ENCODE measurements at places on chromosomes 5 and 9.

DNA sequence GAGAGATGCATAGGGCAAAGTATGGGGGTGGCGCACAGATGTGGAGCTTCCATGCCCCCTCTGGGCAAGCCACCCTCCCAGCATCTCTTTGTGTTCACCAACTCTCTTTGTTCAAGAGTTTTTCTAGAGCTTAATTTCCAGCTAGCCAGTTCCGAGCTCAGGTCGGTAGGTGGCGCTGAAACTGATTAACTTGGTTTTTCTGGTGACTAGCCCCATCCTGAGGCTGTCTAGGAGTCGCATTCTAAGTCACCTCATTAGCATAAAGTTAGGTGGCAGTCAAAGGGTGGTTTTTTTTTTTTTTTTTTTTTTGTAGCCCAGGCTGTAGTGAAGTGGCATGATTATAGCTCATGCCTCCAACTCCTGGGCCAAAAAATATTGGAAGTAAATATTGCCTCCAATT is 476.4 kb downstream of the KDM4C start:
- no peak for DNase-seq

DNA sequence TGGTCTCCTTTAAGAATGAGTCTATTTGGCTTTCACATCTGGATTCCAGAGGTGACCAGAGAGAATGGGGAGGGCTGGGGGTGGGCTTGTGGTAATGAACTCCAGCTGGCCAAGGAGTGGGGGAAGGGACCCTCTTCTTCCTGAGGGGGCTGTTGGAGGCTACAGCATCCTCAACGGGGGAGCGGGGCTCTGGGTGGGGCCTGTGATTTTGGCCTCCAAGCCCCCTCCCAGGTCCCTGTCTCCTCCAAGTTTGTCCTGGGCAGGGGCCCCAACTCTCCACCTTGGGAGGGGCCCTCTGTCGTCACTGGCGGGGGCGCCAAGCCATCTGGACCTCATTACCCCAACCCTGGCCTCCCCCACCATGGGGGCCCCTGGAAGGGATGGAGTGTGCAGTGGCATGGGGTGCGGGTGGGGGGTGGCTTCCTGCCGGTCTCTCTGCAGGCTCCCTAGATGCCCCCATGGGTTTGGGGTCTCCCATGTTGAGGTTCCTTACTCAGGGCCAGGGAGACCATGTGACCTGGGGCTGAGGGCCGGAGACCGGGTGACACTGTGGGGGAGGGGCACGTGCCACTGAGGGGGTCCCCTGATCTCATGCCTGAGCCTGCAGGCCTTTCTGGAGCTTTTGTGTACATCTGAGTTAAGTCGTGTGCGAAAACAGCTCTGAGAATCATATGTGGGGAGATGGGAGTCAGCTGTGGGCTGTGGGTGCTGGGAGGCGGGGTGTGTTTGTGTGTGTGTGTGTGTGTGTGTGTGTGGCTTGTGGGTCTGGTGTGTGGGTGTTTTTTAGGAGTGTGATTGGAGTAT is 32.4 kb downstream of the GOLGA2 start:
- no peak for DNase-seq

GRCh38 chr9:36136894-36137391 is 410 bp downstream of the GLIPR2 start:
- DNase-seq: no peak

DNA sequence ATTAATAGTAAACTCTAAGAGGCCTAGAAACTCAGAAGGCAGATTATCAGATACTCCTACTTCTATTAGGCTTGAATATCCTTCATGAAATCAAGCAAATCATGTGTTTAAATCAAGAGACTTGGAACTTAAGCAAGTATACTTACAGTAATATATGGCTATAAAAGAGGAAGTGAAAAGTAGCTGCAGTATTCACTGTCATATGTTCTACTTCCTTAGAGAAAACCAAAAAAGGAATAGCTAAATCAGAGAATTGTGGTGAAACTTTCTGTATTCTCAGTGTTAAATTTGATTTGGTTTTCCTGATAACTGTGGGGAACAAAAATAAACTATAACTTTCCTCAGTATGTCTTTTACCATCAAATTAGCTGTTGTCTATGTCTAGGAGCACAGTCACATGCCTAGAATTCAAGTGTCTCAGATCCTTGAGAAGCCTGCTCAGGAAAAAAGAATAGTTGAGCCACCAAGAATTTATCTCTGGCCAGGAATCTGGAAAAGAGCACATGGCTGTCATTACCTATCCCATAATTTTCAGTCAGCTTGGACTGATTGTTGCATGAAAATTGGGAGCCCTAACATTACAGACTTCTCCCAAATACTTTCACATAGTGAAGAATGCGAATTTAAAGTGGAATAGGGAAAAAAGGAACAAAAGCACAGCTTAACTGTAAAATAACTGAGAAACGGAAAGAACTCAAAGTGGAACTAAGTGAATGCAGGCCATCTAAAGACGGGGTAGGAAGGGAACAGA is 1.7 kb downstream of the FKBP15 start:
- DNase-seq: no peak

DNA sequence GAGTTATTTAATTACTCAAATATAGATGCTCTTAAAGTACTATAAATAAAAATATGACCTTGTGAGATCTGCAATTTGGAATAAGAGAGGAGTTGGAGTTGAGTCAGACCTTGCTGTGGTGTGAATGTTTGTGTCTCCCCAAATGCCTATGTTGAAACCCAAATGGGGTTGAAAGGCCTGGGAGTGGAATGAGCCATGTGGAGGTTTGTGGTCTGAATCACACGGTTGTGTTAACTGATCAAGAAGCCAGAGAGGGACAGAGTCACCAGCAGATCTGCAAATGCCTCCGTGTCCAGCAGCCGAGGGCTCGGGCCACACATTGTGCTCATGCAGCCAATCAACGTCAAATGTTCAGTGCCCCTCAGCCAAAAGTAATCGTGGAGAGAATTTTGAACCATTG is 404.4 kb downstream of the ICE1 start:
- no peak for DNase-seq

DNA sequence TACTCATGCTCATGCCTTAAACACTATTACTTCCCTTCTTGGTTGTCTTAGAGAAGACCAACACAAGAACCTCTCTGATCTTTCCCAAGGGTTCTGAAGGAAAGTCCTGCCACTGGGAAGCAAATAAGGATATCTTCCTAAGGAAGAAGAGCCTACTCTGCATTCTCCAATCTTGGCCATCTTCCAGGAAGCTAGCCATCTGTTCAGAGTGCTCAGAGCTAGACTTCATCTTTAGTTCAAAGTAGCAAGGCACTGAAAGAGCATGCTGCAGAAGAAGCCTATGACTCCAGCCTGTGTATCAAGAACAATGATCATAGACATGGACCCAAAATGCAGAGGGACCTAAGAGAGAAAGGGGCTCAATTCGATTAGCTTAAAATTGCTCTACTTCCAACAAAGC is 114.7 kb downstream of the KIAA0825 start:
- no peak for DNase-seq

DNA sequence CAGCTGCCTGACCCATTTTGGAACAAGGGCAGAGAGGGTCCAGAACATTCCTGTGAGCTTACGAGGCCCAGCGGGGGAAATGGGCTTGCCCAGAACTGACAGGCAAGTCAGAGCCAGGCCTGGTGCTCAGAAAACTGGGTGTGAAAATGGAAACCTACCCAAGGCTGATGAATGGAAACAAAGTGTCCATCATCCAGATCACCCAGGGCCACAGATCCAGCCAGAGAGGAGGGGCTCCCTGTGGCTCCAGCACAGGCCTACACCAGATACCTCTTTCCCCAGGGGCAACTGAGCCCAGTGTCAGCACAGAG is 3.1 kb downstream of the CLTB start:
- DNase-seq: no peak

- DNase-seq: no peak
These were observed 37.7 kb upstream of the PCSK1 start for GRCh38 chr5:96470785-96471184.

DNA sequence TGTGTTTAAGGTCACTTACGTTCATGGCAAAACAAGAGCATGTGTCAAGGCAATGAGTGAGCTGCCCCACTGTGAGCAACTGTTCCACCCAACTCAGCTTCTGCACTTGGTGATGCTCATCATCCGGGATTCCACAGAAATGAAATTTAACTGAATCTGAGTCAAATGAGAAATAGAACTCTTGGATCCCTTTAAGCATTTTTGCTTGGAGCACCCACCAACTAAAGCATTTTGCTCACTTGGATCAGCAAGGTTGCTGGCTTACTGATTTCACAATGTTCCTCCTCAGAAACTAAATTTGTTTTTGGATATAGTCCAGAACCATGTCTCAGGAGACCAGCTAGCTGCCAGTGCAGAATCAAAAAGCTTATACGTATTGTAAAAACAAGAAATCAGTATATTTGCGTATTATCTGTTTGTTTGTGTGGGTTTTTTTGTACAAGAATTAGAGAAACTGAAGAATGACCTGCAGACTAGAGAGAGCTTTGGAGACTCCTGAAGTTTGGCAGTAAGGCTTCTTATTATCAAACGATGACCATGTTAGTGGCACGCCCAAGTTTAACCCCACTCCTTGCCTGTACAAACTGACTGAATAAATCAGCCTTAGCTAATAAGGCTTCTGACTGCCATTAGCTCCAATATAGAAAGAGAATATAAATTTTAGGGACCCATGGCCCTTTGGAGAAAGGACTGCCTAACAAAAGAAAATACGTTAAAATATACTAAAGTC is 153.8 kb upstream of the FST start:
- no peak for DNase-seq

DNA sequence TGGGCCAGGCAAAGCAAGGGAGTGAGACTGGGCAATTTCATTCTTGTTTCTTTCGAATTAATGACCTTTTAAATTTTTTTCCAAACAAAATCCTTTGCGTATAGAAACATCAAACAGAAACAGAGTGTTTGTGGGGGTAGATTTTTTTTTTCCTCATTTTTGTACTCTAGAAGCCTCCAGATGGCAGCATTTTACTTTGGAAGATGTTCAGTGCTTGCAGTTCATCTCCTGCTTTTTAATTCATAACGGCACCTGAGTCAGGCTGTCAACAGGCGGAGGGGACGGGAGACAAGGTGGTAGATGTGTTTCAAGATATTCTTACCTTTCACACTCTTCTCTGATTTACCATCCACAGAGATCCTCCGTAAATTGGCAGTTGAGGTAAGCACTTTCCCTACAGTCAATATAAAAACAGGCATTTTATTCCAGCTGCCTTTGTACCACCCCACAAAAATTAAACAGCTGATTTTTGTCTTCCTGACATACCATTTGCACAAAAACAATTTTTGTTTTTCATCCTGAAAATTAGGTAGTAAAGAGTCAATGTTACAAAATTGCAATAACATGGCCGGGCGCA is 99.5 kb upstream of the FBXL17 start:
- DNase-seq: no peak

DNA sequence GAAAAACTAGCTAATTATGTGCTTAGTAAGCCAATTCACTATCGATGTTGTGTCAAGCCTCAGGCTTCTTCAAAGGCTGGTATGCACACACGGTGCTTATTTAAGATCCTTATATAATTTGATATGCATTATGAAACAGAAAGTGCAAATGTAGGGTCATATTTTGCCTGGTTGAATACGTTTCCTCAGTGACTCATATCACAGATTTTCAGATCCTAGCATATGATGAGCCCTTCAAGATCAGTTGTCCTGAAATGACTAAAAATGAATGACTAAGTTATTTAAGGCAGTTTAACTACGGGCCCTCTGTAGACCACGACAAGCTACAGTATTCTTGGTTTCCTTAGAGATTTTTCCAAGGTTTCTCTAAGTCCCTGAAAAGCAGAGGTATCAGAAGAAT is 778.3 kb downstream of the PRELID2 start:
- DNase-seq: no peak

GRCh38 chr9:134545543-134546245 is 95.9 kb upstream of the COL5A1 start:
- DNase-seq: no peak

DNA sequence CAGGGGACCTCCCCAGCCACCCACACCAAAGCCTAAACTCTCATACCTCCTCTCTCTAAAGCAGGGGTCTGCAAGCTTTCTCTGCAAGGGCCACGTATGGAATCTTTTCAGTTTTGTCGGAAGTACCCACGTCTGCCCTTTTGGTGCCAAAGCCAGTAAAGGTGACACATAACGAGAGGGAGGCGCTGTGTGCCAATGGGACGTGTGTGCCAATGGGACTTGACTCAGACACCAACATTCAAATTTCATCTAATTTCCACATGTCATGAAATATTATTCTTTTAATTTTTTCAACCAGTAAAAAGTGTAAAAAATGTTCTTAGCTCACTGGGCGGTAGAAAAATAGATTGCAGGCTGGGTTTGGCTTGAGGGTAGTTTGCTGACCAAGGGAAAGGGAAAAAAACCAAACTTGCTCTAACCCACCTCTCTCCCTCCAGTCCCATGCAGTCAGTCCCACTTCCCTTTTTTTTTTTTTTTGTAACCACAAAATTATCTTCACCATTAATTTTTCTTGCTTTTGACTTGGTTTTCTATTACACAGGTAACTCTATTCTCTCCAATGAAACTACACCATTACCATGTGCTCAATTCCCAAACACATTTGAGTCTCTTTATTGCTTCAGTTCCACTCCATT is 25.5 kb downstream of the OR2V1 start:
- no peak for DNase-seq

DNA sequence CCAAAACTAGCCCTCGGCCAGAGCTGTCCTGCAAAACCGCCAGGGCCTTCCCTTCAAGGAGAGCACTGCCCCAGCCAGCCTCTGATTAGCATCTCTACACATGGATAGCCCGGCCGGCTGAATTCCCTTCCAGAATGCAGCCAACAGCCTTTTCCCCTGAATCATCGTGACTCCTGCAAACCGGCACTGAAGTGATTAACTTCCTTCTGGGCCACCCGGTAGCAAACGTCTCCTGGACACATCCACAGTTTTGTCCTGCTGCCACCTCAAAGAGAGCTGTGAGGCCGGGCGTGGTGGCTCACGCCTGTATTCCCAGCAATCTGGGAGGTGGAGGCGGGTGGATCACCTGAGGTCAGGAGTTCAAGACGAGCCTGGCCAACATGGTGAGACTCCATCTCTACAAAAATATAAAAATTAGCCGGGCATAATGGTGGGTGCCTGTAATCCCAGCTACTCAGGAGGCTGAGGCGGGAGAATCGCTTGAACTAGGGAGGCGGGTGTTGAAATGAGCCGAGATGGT is 21.1 kb upstream of the EEIG1 start:
- DNase-seq: no peak

DNA sequence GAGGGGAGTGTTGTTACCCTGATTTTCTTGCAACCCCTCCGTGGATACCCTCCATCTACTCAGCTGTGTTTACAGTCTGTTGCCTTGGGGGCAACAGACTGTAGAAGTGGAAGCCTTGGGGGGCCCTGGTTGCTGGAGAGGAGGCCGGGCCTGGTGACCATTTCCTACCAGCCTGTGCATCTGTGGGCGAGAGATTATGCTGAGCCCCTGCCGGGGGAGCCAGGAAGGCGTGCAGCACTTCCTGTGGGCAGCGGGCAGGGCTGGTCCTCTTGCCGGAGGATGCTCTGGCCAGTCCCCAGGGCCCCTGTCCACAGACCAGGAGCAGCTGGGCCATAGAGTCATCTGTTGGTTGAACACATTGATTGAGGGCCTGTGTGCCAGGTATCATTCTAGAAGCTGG is 11.1 kb downstream of the ERGIC1 start:
- DNase-seq: no peak

- DNase-seq: no peak
These were observed 48.1 kb upstream of the COL5A1 start for GRCh38 chr9:134593286-134594077.
